ENCODE measurements at places on chromosomes 1 and 21. TPM values are rescaled to one million over a fixed set of nuclear protein-coding genes. Genes with fewer than 3 reads are reported as not detected.

The KMO gene
- total RNA-seq = 1.2 TPM

The MAP10 gene
- total RNA-seq = 0.75 TPM

The BTG2 gene
- total RNA-seq = 10.2 TPM

The LCE1E gene
- total RNA-seq = not detected

The MFAP2 gene
- 0.34 TPM for total RNA-seq

The SERTAD4 gene
- 1.1 TPM for total RNA-seq

The TMEM82 gene
- not detected for total RNA-seq

The DVL1 gene
- 77.2 TPM for total RNA-seq

The KRTAP21-2 gene
- total RNA-seq = not detected

The GBP7 gene
- not detected for total RNA-seq

The STUM gene
- total RNA-seq = not detected

The BEND5 gene
- total RNA-seq = not detected

The LGR6 gene
- 0.41 TPM for total RNA-seq

The BEST4 gene
- 0.30 TPM for total RNA-seq

The LRRC39 gene
- total RNA-seq = not detected

The SYTL1 gene
- 0.50 TPM for total RNA-seq

The ASPM gene
- 21.9 TPM for total RNA-seq
